GM23338 (cell line): ENCODE measurements at places on chromosomes 7 and 10. TPM values are rescaled to one million over a fixed set of nuclear protein-coding genes. Genes with fewer than 3 reads are reported as not detected.

GRCh38 chr7:19439517-19439916, 269.3 kb downstream of the POLR1F start:
- no peak overlapping the region for H3K4me3 ChIP-seq
- H3K27ac ChIP-seq: no peak overlapping the region
- H3K27me3 ChIP-seq: no peaks in the 10 kb centered on the region
- H3K36me3 ChIP-seq: no peaks in the 10 kb centered on the region
- H3K4me1 ChIP-seq: no peaks in the 10 kb centered on the region

GRCh38 chr7:134605978-134606923, 40.4 kb upstream of the BPGM start:
- no peak overlapping the region for H3K4me3 ChIP-seq
- H3K4me1 ChIP-seq: no peaks in the 10 kb centered on the region
- no peaks in the 10 kb centered on the region for H3K27me3 ChIP-seq
- DNase-seq: peak; percentile 83
- H3K36me3 ChIP-seq: no peaks in the 10 kb centered on the region

Gene WBP1L
- total RNA-seq: 48.5 and 55.7 TPM in 2 replicates

Gene ERCC6
- 10.1 and 13.8 TPM in 2 replicates for total RNA-seq

Gene IDI2
- total RNA-seq: not detected in 2 replicates

Gene C1GALT1
- total RNA-seq: 203 and 261 TPM in 2 replicates
